ENCODE measurements at places on chromosomes 13 and 19. TPM values are rescaled to one million over a fixed set of nuclear protein-coding genes. Genes with fewer than 3 reads are reported as not detected.

DNA sequence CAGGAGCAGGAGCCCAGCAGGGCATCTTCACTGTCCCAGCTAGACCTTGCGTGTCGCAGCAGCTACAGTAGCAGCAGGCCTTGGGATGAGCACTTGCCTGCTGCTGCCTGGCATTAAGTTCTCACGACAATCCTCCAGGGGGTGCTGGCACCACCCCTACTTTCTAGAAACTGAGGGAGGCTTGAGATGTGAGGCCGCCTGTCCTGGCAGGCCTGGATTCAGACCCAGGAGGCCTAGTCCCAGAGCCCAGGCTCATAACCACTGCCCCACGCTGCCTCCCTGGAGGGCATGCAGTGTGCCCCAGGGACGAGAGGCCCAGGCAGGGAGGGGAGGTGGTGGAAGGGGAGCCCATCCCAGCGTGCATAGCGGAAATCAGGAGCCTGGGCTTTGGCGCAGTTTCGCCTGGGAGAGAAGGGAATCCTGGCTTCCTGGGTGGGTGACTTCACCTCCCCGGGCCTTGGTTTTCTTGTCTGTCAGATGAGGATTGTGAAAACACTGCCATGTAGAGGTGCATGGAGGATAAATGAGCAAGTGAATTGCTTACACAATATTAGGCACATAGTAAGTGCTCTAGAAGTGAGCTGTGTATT, 26.1 kb downstream of the PPP5C start:
- no peak for DNase-seq

DNA sequence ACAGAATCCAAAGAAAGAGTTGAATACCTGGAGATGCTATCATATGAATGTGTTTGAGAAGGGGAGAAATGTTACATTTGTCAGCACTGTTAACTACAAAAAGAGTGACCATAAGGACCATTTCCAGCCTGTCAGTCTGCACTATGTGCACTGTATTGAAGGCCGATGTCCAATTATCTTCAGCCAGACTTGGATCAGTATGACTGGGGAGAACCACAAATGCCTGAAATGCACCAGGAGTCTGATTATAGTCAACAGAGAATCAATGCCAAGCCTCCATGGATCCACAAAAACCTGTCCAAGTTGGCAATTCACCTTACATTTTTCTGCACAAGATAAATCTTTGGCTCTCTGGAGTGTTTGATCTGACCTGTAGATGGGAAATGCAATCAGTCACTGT, 697.5 kb upstream of the SGCG start:
- DNase-seq, result no peak

DNA sequence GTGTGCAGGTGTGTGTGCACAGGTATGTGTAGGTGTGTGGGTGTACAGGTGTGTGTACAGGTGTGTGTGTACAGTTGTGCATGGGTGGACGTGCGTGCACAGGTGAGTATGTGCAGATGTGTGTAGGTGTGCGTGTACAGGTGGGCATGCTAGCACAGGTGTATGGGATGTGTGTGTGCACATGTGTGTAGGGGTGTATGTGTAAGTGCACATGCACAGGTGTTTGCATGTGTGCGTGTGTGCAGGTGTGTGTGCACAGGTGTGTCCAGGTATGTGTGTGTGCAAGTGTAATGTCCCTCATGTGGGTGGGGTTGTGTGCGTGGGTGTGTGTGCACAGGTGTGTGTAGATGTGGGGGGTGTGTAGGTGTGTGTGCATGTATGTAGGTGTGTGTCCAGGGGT, 27.5 kb upstream of the TFDP1 start:
- DNase-seq, result no peak

DNA sequence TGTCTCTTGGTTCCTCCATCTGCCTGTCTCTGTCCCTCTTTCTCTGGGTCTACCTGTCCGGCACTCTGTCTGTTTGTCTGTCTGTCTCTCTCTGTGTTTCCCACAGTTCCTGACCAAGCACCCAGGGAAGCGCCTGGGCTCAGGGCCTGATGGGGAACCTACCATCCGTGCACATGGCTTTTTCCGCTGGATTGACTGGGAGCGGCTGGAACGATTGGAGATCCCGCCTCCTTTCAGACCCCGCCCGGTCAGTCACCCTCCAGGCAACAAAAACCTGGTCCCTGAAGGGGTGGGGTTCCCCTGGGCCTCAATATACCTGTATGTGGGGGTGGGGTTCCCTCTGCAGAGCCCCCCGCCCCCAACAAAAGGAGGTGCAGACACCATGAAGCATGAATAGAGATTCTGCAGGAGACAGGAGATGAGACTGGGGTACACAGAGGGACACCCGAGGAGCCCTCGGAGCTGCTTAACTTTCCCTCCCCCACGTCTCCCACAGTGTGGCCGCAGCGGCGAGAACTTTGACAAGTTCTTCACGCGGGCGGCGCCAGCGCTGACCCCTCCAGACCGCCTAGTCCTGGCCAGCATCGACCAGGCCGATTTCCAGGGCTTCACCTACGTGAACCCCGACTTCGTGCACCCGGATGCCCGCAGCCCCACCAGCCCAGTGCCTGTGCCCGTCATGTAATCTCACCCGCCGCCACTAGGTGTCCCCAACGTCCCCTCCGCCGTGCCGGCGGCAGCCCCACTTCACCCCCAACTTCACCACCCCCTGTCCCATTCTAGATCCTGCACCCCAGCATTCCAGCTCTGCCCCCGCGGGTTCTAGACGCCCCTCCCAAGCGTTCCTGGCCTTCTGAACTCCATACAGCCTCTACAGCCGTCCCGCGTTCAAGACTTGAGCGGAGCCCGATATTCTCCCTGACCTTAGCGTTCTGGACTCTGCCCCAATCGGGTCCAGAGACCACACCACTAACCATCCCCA, 2.6 kb upstream of the CACNG7 start:
- no peak for DNase-seq

GRCh38 chr19:42511340-42511739, 16.9 kb downstream of the CEACAM1 start:
- DNase-seq, result no peak

GRCh38 chr19:23365222-23365621, 30.0 kb downstream of the ZNF91 start:
- no peak for DNase-seq

DNA sequence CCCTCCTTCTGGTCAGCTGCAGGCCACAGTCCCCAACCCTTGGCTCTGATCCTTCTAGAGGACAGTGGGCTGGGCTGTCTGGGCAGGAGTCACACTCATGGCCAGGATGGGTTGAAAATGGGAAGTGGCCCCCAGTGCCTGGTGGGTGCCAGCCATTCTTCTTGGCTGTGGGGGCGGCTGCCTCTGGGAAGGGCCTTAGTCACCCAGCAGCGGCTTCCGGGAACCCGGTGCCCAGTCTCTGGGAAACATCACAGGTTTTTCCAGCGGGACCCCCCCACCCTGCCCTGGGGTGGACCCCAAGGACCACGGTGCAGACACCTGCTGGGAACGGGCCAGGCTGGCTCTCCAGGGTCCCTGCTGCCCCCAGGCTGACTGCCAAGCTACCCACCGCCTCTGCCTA, 27.3 kb upstream of the SLC7A10 start:
- DNase-seq, result no peak

GRCh38 chr19:56839652-56840450, 675 bp downstream of the PEG3 start:
- DNase-seq, result no peak

DNA sequence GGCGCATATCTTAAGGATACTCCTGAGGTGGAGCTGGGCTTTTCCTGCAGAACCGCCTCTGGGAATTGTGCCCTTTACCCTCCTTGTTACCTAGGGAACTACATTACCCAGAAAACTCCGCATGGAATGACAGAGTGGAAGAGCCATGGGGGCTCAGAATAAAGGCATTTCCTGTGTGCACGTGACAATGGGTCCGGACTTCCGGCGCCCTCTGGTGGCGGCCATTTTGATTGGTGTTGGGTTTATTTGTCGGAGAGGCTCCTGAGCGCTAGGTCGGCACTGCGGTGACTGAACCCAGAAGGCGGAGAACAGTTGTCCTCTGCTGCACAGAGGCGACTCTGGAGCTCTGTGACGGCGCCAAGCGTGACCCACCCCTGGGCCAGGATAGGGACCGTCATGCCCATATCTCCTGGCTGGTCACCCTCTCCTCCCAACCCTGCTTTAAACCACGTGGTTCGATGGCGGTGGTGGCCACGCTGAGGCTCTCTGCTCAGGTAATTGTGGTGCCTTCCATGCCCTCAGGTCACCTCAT, at the start of gene ZNF587B:
ZNF587B (plus strand) TSS at position 229 of the 532 bp plus-strand sequence; CDS start at position 459, 230 bp downstream.
- DNase-seq, result peak; percentile 90

DNA sequence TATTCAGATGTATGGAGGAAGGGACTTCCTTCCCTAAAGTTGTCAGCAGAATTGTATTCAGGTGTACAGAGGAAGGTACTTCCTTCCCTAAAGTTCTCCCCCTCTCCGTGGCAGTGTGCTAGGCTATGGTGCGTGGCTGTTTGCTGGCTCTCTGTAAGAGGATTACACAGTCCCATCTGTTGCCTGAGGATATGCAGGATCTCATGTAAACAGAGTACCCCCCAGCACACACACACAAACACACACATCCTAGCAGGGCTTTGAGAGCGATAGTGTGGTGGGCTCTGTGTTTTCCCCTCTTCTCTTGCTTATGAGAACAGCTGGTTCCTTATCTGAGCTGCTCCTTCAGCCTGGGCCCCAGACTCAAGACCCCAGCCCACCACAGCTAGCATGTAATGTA, 10.3 kb downstream of the NEK5 start:
- DNase-seq, result no peak

GRCh38 chr13:33793726-33794125, 24.2 kb upstream of the RFC3 start:
- DNase-seq, result no peak

- no peak for DNase-seq
These were observed 6.7 kb downstream of the ZBTB32 start for GRCh38 chr19:35710784-35711723.

C19orf67 gene
- polyA plus RNA-seq, result 0.10 TPM

ZNF575 gene
- polyA plus RNA-seq, result 4.0 TPM

TNFRSF19 gene
- 6.8 TPM for polyA plus RNA-seq

VSIG10L gene
- polyA plus RNA-seq, result 2.2 TPM

OR7D2 gene
- 0.03 TPM for polyA plus RNA-seq

FUT1 gene
- polyA plus RNA-seq, result 1.3 TPM

ATP4A gene
- polyA plus RNA-seq, result not detected

C5AR1 gene
- polyA plus RNA-seq, result 2.0 TPM

SIAH3 gene
- 0.19 TPM for polyA plus RNA-seq

KLHL1 gene
- polyA plus RNA-seq, result 0.57 TPM
